ENCODE measurements at places on chromosomes 5 and 9. TPM values are rescaled to one million over a fixed set of nuclear protein-coding genes. Genes with fewer than 3 reads are reported as not detected.

Gene COL27A1
- total RNA-seq = 9.1 TPM

Gene THBS4
- 2.1 TPM for total RNA-seq

Gene SPATA31E1
- total RNA-seq = under 0.01 TPM

Gene ARL14EPL
- total RNA-seq = 0.89 TPM

Gene PCDHA9
- total RNA-seq = 0.11 TPM

Gene PPP1R26
- 22.9 TPM for total RNA-seq

Gene IL7R
- 4.9 TPM for total RNA-seq

Gene RNF180
- total RNA-seq = 3.4 TPM

Gene PKN3
- 4.0 TPM for total RNA-seq

Gene COL5A1
- total RNA-seq = 238 TPM

Gene SERINC5
- 26.1 TPM for total RNA-seq

Gene FAM170A
- total RNA-seq = 0.11 TPM

Gene SPINK7
- total RNA-seq = not detected

Gene WNK2
- 0.11 TPM for total RNA-seq

Gene MRPS27
- total RNA-seq = 87.8 TPM

Gene NDUFA8
- 44.6 TPM for total RNA-seq

Gene GLRA1
- not detected for total RNA-seq

Gene CENPK
- total RNA-seq = 37.4 TPM

Gene ANKRD31
- 0.11 TPM for total RNA-seq
